C1 segment of cervical spinal cord (tissue), 14 donors: ENCODE measurements at places on chromosomes 12 and 14.
A peak's percentile ranks its signal among the peaks of the same experiment; 100 is the strongest.

GRCh38 chr12:47820631-47821345, 1.1 kb upstream of the HDAC7 start:
- no peak for DNase-seq

GRCh38 chr14:79161571-79161970, 991.4 kb downstream of the NRXN3 start:
- DNase-seq, result no peak

GRCh38 chr14:49033131-49033530, 553.0 kb downstream of the RPS29 start:
- DNase-seq, result no peak

GRCh38 chr14:92560106-92560865, 46.7 kb downstream of the RIN3 start:
- DNase-seq, result no peak

GRCh38 chr12:6423267-6424007, 21.3 kb upstream of the CD27 start:
- peak; percentile 68 for DNase-seq

DNA sequence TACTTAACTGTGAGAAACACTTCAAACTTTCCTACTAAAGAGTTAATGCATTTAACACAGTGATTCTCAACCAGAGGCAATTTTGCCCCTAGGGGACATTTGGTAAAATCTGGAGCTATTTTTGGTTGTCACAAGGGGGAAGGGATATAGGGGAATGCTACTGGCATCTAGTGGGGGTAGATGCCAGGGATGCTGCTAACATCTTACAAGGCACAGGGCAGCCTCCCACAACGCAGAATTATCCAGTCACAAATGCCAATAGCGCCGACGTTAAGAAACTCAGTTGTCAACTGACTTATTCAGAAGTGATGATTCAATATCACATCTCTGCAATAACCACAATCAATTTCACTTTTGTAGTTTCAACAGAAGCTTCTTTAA, 2.0 kb downstream of the EEA1 start:
- no peak for DNase-seq

- no peak for DNase-seq
Measured at GRCh38 chr12:14540801-14541462, 26.8 kb downstream of the PLBD1 start.

DNA sequence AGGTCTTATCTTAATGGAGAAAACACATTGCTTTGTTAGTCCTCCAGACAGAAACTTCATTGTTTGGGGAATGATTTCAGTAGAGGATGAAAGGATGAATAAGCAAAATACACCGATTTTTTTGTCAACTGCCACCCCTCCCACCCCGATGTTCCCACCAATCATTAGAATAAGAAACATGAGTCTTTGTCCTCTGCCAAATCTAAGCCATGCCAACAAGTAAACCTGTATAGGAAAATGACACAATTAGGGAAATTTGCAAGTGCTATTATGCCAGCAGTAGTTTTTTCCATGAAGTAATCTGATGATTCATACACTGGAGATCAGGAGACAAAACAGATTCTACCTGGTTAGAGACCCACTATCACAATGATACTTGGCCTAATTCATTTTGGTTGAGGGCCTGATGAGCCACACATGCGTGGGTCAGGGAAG, 35.9 kb downstream of the FLRT2 start:
- DNase-seq, result no peak

DNA sequence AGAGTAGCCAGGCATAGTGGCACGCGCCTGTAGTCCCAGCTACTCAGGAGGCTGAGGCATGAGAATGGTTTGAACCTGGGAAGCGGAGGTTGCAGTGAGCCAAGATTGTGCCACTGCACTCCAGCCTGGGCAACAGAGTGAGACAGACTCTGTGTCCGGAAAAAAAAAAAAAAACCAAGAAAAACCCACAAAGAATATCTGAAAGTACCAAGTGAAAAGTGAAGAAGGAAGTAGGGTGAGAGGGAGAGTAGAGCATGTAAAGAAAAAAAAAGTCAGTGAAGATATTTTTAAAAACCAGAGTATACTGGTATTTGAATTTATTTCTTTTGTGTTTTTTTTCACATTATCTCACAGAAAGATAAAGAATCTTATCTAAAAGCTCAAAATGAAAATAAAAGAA, 43.3 kb upstream of the ISM2 start:
- DNase-seq, result no peak

GRCh38 chr14:89486961-89487360, 69.9 kb upstream of the FOXN3 start:
- no peak for DNase-seq

- no peak for DNase-seq
Measured at GRCh38 chr12:86929962-86930361, 673.8 kb upstream of the MGAT4C start.

GRCh38 chr14:69573205-69573830, 1.4 kb downstream of the CCDC177 start:
- DNase-seq, result no peak

- no peak for DNase-seq
Measured at GRCh38 chr12:120327593-120327992, at the start of gene PLA2G1B. Gene PLA2G1B, minus strand, starts transcription at chr12:120327779. Its CDS starts 26 bp downstream, at chr12:120327753.

DNA sequence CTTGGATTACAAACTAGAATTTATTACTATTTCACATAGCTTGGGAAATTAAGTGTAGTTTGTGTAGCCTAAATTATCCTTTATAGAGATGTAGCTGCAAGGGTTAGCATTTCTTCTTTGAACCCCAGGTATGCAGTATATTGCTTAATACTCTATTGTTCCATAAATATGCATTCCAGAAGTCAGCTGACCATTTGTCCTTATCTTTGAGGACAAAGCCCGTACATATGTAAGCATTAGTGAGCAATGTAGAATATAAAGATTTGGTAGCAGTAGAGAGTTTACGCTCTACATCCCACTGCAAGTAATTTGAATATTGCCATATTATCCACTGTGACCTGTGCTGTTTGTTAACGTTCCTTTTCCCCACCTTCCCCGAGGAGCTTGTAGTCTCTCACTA, 26.9 kb downstream of the PPM1A start:
- DNase-seq, result no peak

- DNase-seq, result no peak
Measured at GRCh38 chr12:124147575-124147974, 147.3 kb upstream of the RFLNA start.

DNA sequence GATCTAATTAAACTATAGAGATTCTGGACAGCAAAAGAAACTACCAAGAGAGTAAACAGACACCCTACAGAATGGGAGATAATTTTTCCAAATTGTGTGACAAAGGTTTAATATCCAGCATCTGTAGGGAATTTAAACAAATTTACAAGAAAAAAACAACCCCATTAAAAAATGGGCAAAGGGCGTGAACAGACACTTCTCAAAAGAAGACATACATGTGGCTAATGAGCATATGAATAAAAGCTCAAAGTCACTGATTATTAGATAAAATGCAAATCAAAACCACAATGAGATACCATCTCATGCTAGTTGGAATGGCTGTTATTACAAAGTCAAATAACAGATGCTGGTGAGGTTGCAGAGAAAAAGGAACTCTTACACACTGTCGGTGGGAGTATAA, 293.9 kb downstream of the FBXL14 start:
- DNase-seq, result no peak

- no peak for DNase-seq
Measured at GRCh38 chr14:89912667-89913211, 41.8 kb downstream of the EFCAB11 start.

GRCh38 chr12:27399074-27399473, 47.5 kb upstream of the SMCO2 start:
- no peak for DNase-seq

DNA sequence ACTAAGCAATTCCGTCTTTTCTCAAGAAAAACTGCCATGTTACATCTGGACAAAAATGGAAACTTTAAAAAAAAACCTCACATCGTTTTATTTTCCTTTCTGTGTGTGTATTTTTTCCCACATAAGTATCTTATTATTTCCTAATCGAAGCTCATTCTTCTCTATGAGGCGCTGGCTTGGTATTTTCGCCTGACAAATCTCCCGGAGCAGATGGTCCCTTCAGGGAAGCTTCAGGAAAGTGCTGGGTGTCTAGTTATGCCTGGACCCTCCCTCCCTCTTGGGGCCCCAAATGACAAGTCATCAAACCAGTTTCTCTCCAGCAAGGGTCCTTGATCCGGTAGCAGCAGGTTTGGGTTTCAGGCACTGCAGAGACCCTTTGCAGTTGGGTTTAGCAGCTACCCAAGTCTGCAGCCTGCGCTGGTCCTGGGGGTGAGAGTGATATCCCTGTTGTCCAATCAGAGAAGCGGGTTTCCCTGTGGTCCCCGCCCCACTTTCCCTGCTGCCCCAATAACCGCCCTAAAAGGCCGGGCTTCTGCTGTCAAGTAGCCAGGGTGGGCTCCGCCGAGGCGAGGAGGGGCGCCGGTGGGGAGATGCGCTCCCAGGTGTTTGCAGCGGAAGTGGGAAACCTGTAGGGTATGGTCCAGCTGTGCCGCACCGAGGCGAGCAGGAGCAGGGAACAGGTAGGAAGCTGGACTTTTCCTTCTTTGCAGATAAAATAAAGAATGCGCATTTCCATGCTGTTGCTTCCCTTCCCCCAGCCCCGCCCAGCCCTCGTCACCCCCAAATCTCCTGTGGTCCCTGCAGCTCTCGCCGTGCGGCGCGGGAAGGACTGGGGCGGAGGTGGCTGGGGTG, at the start of gene CNTN1:
Gene CNTN1, plus strand, starts transcription at position 527 of the 852 bp plus-strand sequence.
- no peak for DNase-seq

DNA sequence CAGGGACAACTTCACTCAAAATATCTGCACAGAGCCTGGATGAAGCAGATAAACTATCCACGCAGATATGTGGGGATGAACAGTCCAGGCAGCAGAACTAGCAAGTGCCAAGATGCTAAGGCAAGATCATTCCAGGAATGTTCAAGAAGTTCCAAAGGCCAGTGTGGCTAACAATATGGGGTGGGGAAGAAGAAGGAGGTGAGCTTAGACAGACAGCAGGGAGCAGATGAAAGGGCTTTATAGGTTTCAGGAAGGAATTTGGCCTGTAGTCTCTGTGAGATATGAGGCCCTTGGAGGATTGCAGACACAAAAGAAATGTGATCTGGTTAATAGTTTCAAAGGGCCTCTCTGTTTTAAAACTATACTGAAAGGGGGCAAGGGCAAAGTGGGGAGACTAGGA, 63.5 kb upstream of the PPM1H start:
- DNase-seq, result no peak

GRCh38 chr12:19712041-19712440, 272.7 kb downstream of the AEBP2 start:
- no peak for DNase-seq

DNA sequence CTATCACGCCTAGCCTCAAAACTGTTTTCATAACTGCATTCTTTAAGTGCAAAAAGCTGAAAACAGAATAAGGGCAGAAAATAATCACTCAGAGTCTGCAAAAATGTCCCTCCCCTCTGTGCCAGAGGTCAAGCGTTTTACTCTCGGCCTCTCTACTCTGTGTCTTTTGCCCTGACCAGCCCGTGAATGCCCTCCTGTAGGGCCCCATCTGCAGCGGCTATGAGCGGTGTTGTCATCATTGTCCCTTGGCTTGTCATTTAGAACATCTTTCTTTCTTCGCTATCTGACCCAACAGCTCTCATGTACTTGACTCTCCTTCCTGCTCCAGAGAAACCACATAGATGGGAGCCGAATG, 21.7 kb downstream of the ELK3 start:
- no peak for DNase-seq

- no peak for DNase-seq
Measured at GRCh38 chr14:53384073-53384472, 230.9 kb upstream of the DDHD1 start.

DNA sequence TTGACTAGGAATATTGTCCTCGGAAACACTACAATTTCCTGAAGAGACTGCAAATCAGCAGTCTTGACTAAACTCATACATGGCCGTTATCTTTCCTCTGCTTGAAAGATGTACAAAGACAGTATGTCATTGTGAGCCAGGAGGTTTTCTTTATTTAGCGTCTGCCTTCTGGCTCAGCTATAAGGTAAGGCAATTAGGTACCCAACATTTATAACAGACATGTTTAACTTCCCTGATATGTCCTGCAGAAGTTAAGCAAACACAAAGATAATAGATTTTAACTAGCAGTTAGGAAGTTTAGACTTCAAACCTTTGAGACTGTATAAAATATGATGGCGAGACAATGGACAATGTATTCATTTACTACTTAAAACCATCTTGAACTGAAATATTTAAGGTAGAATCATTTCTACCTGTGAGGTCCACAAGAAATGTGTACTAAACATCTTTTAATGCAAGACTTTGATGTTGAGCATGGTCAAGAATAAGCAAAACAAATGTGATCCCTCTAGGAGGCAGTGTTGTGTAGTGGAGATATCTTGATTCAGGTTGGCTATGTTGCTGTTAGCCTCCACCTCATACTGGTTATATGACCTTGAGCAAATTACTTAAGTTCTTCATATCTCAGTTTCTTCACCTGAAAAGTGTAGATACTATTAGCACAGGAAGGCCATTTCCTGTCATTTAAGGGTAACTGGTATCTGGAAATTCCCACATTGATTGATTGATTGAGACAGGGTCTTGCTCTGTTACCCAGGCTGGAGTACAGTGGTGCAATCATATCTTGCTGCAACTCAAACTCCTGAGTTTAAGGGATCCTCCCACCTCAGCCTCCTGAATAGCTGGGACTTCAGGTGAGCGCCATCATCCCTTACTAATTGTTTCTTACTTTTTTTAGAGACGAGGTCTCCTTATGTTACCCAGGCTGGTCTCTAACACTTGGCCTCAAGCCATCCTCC, 96.3 kb upstream of the EEA1 start:
- DNase-seq, result no peak

GRCh38 chr14:66121859-66122258, 364.3 kb upstream of the CCDC196 start:
- no peak for DNase-seq

- DNase-seq, result no peak
Measured at GRCh38 chr12:120495186-120495730, 655 bp upstream of the DYNLL1 start.

DNA sequence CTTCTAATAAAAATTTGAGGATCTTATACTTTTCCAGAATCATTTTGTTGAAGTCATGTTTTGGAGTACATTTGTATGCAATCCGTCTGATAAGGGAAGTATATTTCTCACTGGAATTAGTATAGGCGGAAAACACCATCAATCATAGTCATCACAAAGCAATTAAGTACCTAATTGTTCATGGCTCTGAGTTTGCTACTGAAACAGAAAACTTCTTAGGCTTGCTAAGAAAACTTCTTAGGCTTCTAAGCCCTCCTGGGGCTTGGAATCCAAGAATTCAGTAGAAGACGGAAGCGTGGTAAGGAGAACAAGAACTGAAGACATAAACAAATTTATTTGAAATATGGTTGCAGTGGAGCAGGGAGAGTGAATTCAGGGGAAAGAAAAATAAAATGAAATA, 636.3 kb downstream of the DIO2 start:
- no peak for DNase-seq

GRCh38 chr12:112005419-112006395, 7.3 kb downstream of the TMEM116 start:
- DNase-seq, result no peak
